ENCODE measurements at places on chromosomes 16 and 17.

DNA sequence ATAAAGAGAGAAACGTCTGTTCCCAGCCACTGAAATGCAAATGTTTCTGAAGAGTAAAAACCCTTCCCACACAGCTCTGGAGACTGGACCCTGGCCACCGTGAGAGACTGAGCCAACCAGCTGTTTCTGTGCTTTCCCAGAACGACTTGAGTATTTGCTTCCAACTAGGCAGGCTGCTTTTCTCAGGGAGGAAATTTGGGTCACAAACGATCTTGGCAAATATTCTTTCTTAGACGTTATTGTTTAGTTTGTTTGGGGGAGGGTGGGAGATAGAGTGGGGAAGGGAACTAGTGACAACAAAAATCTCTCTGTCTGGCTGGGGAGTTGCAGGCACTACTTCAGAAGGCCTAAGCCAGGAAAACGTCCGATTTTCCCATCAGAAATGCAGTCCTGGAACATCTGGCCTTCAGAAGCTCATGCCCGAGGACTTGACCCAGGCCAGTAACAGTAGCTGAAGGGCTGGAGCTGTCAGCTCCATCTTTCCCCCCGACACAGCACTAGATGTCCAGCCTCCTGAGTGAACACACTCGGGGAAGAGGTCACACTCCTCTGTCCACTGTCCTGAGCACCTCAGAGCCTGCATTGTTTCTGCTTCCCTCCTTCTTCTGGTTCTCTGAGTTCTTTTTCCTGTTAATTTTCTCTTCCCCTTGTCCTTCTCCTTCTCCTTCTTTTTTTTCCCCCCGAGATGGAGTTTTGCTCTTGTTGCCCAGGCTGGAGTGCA is 4.0 kb downstream of the CCDC92B start:
- no peak for DNase-seq

GRCh38 chr17:4511199-4511932 is 12.7 kb downstream of the SPNS2 start:
- DNase-seq, result no peak

DNA sequence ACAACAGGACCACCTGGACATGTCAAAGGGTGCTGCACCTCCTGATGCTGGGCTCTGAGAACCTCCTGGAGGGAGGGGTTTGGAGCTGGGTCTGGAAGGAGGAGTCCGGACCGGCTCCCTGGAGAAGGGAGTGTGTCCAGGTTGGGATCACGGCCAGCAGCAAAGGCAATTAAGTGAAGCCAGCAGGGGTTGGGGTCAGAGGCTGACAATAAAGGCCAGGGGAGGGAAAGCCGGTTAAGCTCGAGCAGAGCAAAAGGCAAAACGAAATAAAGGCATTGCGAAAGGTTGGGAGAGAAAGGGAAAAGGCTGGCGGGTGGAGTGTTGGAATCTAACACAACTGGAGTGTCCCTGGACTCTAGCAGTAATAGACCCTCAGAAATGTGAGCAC is 992 bp upstream of the CACNG4 start:
- no peak for DNase-seq

- DNase-seq, result no peak
These were observed 44.0 kb downstream of the UBN1 start for GRCh38 chr16:4891097-4891885.

DNA sequence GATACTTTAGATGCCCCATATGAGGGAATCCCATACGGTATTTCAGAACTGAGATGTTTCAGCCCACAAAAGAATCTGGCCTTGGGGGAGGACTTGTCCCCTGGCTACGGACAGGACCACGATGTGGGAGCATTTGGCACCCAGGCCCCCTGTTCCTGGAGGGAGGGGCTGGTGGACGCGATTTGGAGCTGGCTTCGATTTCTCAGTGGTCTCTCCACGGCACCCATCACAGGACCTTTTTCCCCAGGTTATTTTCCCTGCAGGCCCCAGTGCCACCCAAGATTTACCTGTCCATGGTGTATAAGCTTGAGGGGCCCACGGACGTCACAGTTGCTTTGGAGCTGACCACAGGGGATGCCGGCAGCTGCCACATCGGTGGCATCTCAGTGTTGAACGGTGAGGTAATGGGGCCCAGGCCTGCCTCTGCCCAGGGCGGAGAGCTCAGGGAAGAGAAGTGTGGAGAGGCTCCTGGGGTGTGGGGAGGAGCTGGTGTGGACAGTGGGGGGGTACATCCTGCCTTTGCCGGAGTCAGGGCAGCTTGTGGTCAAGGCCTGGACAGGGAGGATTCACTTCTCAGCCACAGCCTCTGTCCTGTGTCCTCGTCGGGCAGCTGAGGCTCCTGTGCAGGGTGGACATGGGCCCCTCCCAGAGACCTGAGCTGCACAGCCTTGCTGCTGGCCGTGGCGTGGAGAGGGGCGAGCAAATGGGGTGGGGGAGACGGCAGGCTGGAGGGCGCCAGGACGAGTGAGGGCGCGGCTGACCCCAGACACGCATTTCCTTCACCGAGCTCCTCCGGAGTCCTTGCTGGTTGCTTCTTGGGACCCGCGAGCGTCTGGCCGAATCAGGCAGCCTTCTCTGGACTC is 9.9 kb downstream of the ENGASE start:
- DNase-seq, result no peak

GRCh38 chr16:19549673-19550072 is 5.8 kb upstream of the VPS35L start:
- DNase-seq, result no peak

- DNase-seq, result no peak
These were observed 50.5 kb downstream of the WWP2 start for GRCh38 chr16:69812688-69813014.

DNA sequence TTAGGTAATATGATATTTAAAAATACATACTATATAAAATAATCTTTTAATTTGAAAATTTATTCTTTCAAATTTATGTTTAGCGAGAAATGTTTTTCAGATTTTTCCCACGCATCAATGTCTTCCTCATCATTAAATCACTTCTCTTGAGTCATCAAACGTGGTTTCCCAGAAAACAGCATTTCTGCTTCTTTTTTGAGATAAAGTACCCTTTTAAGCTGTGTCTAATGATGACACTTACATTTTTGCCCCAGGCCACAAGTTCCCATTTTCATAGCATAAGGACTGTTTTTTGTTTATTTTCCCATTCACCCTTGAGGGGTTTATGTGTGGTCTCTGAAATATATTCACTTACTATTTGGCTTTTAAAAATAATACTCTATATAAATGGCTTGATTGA is 139.0 kb upstream of the HS3ST3A1 start:
- DNase-seq, result no peak

GRCh38 chr16:87003414-87003755 is 313.8 kb downstream of the C16orf95 start:
- no peak for DNase-seq

GRCh38 chr16:84786605-84787262 is 33.1 kb upstream of the CRISPLD2 start:
- DNase-seq, result no peak

DNA sequence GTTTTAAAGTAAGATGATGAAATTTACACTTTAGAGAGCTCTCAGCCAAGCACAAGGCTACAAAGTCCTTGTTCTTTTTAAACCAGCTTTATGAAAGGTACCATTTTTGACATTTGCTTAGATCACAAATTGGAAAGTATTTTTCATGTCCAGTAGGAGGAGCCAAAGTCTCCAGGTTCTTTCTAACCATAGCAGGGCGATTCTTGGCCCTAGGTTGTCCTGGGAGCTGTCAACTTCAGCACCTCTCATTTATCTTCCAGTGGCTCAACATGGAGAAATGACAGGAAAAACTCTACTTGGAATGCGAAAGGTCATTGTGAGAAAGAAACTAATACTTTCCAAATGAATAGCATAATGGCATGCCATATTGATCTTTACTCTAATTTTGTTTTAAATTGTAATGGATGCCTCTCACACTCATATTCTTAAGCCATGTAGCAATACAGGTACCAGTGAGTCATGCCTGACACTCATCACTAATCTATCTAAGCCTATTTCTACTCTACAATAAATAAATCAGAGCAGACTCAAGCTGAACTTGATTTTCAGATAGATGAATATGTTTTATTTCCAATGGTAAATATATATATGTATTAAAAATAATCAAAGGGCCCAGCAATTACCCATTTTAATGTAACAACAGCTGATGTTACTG is 919.1 kb upstream of the EEF2KMT start:
- peak; percentile 49 for DNase-seq

DNA sequence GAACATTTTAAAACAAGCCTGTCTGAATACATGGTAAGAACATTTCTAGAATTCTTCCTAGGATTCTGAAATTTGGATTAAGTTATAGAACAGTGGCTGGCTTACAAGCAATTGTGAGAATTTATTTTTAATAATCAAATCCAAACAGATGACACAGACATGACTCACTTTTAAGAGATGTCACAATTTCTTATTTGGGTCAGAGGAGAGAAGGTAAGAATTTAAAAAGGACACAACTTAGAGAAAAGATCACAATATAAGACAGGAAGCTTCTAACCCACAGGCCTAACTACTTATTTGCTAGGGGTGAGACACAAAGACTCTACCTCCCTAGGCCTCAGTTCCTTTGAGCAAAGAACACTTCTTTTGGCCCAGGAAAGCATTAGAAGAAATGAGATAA is 32.7 kb downstream of the ZZEF1 start:
- DNase-seq, result no peak

- no peak for DNase-seq
These were observed 5.0 kb upstream of the MYADML2 start for GRCh38 chr17:81951785-81952684.

- DNase-seq, result no peak
These were observed 15.1 kb upstream of the DHX8 start for GRCh38 chr17:43468691-43469139.

GRCh38 chr17:81930142-81931125 is 2.9 kb upstream of the MAFG start:
- DNase-seq, result no peak

DNA sequence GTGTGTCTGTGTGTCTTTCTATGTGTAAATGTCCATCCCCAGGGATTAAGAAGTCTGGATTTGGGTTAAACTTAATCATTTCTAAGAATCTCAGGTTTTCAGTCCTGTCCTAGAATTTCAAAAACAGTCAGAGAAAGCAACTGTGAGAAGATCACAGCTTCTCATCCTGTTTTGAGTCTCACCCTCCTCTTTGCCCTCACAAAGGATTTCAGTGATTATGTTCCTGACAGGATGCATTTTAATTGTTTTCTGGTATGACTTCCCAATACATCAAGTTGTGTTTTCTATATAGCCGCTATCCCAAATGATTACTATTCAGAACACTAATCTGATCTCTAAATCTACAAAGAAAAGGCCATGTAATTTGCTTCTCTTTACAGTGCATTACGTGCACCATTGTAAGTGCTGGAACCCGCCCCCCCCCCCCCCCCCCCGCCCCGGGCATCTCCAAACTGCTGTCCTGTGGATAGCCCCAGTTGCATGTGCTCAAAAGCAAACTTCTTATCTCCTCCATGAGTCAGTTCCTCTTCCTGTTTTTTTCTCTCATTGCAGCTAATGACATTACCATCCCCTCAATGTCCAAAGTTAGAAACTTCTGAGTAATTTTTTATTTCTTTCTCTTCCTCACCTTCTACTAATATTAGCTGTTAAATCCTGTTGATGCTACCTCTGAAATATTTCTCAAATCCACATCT is 73.9 kb downstream of the CDH13 start:
- DNase-seq, result no peak

DNA sequence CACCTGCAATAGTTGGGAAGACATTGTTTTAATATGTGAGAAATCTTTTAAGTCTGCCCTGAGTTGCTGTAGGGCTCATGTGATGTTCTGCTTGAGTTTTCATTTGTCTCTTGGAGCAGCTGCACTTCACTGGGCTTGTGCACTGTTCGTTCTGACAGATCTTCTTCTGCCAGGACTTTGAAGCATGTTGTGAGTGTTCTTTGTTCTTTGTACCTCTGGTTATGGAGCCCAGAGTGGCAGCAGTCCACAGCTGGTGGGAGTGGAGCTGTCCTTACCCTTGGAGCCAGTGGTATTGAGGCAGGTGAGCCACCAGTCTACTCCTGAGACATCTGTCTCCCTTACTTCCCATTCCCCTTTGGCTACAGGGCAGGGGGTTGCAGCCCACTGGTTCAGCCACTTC is 64.6 kb downstream of the GNAO1 start:
- DNase-seq, result no peak

GRCh38 chr17:64190472-64190871 is 60.5 kb upstream of the ERN1 start:
- DNase-seq, result no peak

DNA sequence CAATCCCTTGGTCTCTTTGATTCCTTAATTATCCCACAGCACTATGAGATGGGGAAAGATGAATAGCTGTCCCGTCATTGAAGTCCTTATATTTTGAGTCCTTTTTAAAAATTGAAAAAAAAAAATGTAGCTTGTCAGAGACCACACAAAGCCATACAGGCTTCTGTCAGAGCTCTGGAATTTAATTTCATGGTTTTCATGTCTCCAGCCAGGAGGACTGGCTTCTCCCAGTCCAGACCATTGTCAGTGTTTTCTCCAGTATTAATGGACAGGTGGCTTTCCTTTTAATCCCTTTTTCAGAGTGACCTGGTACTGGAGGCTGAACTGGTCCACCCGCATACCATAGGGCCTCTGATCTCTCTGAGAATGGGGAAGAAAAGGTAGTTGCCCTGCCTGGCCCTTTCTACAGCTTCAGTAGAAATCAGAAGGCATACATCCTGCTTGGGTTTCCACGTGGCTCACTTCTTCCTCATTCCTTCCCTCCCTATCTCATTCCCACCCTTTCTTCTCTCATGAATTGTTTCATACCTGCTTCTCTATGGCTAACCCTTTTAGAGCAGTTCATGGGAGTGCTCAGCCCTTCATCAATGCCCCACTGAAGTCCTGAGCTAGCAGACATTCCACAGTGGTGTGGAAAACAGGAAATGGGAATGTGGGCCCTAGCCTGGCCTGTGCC is 29.1 kb downstream of the TRIM16 start:
- DNase-seq, result no peak

DNA sequence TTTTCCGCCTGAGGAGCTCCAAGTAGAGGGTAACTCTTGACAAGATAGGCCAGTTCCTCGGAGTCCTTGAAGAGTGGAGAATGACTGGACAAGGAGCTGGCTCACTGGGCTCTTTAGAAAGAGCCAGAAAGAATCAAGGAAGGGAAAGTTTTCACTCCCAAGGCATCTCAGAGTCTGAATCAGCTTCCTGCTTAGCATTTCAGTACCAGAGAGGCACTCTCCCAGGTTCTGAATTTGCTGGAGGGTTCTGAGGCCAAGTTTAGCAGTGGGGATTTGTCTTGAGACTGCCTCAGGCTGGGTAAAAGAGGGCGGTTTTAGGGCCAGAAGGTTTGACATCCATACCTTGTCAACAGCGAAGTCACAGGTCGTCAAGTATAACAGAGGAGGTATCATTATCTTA is 25.5 kb downstream of the GP2 start:
- DNase-seq, result no peak

GRCh38 chr17:74635418-74635817 is 11.9 kb upstream of the CD300E start:
- DNase-seq, result no peak

DNA sequence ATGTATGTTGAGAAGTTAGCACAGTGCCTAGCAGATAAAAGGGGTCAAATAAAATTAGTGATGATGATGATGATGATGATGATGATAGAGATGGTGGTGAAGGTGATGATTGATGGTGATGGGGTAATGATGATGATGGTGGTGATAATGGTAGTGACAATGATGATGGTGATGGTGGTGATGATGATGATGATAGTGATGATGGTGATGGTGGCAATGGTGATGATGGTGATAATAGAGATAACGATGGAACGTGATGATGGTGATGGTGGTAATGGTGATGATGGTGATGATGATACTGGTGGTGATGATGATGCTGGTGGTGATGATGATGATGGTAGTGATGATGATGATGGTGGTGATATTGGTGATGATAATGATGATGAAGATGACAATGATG is 223.7 kb downstream of the FOXL1 start:
- DNase-seq, result no peak

- no peak for DNase-seq
These were observed 176.2 kb downstream of the MAP2K6 start for GRCh38 chr17:69590671-69591070.

All from renal cortex interstitium (tissue), 15 donors.